Right kidney (tissue), 9 donors: ENCODE measurements at places on chromosomes 1 and 21.

GRCh38 chr1:33094971-33095604, 14.1 kb downstream of the AZIN2 start:
- DNase-seq, result peak; percentile 58

- no peak for DNase-seq
These were observed 140.8 kb downstream of the CHRM3 start for GRCh38 chr1:239527051-239527693.

- no peak for DNase-seq
These were observed 6.0 kb downstream of the MIER1 start for GRCh38 chr1:66930823-66931174.

DNA sequence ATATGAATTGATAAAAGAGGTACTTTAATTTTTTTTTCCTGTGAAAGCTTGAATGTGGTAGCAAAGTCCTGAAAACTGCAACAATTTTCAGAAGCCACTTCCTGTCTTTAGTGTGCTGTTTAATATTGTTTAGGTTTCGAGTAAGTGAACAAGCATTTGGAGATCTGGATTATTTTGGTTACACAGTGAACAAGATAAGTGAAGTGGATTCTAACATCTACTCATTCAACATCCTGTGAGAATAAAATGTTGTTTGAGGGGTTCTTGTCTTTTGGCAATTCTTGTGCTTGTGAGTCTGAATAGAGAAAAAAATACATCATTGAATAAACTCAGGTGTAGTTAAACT, 35.2 kb upstream of the PLA2G4A start:
- DNase-seq, result no peak

- no peak for DNase-seq
These were observed 89.7 kb downstream of the ITSN1 start for GRCh38 chr21:33732038-33732437.

- DNase-seq, result no peak
These were observed 8.1 kb upstream of the STMN1 start for GRCh38 chr1:25914074-25914995.

- DNase-seq, result no peak
These were observed 42.6 kb upstream of the USP25 start for GRCh38 chr21:15687208-15687607.

DNA sequence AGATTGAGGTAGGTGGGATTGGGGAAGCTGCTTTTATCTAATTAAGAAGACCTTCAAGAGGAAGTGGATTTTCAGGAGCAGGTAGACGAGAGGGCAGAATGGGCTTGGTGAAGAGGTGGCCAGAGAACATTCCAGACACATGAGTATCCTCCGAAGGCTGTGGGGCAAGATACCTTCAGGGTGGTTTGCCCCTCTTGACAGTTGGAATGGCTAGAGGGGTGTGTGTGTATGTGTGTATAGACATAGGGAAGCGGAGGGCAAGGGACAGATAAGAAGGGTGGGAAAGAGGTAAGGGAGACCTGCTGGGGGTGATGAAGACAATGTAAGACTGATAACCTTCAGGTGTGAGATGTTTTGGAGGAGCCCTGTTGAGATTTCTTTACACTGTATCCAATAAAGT, 46.8 kb upstream of the TSPAN2 start:
- DNase-seq, result no peak

DNA sequence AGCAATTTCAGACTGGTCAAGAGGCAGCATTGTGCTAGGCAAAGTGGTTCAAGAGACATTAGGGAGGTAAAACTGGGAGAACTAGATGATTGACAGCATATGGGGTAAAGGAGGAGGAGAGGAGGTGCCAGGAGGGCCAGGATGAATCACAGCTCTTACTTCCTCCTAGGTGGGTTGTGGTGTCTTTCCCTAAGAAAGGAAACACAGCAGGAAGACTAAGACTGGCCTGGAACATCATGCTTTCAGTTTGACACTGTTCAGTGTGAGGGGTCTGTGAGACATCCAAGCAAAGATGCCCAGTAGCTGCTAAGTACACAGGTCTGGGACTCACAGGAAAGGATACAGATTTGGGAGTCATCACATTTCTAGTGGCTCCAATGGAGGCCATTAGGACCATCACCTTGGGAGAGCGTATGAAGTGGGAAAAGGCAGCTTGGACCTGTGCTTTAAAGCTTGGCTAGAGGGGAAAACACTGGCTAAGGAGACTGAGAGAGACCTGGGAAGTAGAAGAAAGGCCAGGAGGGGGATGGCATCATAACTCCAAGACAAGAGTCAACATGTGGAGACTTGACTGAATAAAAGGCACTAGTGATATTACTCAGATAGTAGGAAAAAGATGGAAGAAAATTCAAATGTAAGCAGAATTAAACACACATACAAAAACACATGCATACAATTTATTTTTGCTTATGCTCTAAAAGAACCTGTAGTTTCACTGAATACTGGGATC, 17.3 kb downstream of the CD58 start:
- no peak for DNase-seq

DNA sequence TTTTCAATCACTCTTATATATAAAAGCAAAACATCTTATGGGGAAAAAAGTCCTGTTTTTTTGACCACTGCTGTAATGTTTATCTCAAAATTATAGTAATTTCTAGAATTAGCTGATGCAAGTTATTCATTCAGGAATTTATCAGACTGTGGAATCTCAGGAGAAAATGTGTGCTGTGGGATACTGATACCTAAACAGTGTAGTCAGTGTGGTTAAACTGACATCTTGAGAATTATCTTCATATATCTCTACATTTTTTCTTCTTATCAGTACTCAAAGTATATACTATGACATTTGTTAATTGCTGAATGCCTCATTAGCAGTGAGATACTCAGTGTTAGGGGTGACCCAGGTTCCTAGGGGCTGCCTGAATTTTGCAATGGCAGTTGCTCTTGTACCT, 839.3 kb downstream of the KCNT2 start:
- no peak for DNase-seq

- DNase-seq, result no peak
These were observed 35.2 kb downstream of the SYT6 start for GRCh38 chr1:114118351-114118990.

DNA sequence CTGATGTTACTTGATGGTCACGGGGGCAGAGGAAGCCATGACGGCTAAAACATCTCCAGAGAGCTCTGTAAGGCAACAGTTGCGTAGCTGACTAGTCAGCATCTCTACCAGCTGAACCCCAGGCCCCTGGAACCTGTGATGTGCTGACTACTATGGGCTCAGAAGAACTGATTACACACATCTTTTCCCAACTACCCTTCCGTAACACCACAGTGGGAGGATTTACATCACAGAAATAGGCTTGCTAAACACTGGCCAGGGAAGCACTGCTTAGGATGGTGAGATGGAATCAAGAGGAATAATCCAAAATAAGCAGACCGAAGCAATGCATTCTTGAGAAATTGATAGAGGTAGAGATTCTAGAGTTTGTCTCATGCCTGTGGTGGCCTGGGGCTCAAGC, 122.5 kb downstream of the SMYD2 start:
- no peak for DNase-seq

GRCh38 chr21:27419153-27419552, 452.3 kb upstream of the ADAMTS5 start:
- DNase-seq, result no peak

- no peak for DNase-seq
These were observed 271.5 kb upstream of the BEND5 start for GRCh38 chr1:49048188-49048587.

- no peak for DNase-seq
These were observed 22.6 kb downstream of the FMO5 start for GRCh38 chr1:147202576-147202975.

DNA sequence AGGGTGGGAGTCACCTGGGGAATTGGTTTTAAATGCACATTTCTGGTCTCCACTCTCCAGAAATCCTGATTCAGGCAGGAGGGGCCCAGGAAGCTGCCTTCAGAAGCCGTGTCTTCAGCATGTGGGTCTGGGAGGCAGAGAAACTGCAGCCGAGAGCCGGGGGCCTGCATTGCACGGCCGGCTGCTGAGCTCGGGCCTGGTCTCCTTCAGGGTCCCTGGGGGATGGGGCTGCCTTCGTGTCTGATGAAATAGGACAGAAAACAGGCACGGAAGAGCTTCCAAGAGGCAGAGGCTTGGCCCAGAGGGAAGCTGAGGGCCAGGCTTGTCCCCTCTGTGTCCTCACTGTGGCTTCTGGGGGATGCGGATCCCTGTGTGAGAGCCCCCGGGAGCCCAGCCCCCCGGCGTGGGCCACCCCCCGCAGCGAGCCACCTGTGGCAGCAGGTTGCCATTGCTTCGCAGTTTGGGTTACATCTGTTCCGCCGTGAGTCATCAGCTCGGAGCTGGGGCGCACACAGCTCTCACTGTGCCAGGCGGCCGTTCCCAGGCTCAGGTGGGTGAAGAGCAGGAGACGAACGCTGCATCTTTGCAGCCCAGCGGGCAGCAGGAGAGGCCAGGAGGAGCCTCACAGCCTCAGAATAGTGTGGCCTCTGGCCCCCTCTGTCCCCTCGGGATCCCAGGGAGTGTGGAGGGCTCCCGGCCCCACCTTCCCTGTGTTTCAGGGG, 72.4 kb downstream of the AJAP1 start:
- DNase-seq, result no peak

- no peak for DNase-seq
These were observed 192.4 kb downstream of the TGFBR3 start for GRCh38 chr1:91693557-91693956.

GRCh38 chr1:16235944-16236510, 956 bp downstream of the CPLANE2 start:
- DNase-seq, result no peak

DNA sequence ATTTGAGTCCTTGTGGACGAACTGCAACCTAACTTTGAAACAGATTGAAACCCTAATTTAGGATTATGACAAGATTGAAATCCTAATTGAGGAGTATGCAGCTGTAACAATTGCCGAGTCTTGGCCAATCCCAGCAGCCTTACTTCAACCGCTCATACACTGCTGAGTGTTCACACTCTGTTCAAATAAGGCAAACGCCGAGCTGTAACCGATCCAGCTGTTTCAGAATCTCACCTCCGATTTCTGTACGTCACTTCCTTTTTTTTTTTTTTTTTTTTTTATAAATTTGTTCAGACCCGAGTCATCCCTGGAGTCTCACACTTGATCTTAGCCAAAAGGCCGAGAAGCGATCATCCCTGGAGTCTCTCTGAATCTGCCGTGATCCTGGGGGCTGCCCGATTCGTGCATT, 22.3 kb upstream of the ATP5PO start:
- DNase-seq, result no peak

GRCh38 chr1:24914226-24915069, 15.6 kb downstream of the RUNX3 start:
- peak; percentile 67 for DNase-seq

DNA sequence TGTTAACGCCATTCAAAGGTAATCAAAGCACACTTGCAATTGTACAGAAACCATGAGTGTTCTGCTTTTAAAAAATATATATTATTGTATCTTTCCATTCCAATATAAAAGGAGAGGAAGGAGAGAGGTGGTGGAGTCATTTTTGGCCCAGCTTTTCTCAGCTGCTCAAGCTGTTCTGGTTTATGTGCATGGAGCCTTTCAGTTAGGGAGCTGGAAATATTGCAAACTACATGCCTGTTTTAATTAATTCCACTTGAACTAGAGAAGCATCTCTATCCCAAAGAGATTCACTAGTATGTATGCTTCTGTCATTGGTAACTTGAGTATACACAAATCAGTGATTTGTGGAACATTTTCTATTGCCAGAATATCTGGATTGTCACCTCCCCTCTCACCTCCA, 28.5 kb upstream of the C1orf105 start:
- DNase-seq, result no peak

DNA sequence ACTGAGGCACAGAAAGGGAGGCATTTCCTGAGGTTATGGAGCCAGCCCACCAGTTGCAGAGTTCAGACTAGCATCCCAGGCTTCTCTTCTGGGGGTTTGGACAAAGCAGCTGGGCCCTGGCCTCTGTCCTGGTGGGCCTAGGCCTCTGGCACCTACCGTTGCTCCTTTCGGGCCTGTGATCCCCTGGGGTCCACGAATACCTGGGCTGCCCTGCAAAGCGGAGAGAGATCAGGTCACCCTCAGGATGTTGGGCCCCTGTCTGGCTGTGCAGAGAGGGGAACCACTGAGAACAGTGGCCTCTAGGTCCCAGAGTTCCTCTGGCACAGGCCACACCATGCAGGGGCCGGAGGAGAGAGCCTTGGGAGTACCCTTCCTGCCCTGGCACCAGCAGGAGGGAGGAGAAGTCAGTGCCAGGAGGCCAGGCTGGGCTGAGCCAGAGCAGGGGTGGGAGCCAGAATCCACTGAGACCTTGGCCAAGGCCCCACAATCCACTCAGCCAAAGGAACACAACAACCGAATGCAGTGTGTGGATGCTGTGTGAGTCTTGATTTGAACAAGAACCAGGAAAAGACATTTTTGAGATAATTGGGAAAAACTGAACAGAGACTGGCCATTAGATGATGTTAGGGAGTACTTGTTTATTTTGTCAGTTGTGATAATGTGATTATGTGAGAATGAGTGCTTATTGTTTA, 8.9 kb downstream of the COL9A2 start:
- no peak for DNase-seq

DNA sequence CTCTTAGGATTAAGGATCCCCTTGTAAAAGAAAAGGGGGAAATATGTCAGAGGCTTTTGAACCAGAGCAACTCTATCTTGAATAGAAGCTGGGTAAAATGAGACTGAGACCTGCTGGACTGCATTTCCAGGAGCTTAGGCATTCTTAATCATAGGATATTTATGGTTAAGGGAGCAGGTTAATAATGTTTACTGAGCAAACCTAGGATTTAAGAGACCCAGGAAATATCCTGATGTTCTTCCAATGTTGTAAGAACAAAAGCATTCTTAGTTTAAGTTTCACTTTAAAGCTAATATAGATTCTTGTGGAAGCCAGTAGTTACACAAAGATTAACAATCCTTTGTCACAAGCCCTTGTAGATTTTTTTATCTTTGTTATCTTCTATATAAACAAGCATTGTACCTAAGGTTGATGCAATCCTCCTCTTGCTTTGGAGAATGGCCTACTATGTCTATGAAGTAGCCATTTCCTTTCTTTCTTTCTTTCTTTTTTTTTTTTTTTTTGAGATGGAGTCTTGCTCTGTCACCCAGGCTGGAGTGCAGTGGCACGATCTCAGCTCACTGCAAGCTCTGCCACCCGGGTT, 570.2 kb upstream of the BEND5 start:
- DNase-seq, result no peak

GRCh38 chr1:226908419-226908818, 31.7 kb upstream of the COQ8A start:
- no peak for DNase-seq

DNA sequence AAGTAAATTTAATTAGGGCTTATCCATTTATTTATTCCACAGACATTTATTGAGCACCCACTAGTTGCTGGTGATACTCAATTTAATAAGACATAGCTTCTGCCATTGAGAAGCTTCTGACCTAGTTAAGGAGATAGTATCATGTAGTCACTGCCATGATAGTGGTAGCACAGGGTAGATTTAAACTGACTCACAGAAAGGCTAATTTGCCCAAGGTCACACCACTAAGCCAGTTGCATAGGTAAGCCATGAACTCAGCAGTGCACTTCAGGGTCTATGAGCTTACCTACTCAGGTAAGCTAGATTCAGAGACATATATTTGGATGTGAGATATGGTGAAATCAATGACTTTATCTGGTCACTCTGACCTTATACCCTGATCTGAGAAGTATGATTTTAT, 168.4 kb downstream of the TNFSF18 start:
- DNase-seq, result no peak

- no peak for DNase-seq
These were observed 12.0 kb upstream of the RHOU start for GRCh38 chr1:228723287-228723686.

GRCh38 chr1:16158025-16158424, 2.2 kb upstream of the EPHA2 start:
- DNase-seq, result no peak
